ENCODE measurements at places on chromosomes 7 and 10.

DNA sequence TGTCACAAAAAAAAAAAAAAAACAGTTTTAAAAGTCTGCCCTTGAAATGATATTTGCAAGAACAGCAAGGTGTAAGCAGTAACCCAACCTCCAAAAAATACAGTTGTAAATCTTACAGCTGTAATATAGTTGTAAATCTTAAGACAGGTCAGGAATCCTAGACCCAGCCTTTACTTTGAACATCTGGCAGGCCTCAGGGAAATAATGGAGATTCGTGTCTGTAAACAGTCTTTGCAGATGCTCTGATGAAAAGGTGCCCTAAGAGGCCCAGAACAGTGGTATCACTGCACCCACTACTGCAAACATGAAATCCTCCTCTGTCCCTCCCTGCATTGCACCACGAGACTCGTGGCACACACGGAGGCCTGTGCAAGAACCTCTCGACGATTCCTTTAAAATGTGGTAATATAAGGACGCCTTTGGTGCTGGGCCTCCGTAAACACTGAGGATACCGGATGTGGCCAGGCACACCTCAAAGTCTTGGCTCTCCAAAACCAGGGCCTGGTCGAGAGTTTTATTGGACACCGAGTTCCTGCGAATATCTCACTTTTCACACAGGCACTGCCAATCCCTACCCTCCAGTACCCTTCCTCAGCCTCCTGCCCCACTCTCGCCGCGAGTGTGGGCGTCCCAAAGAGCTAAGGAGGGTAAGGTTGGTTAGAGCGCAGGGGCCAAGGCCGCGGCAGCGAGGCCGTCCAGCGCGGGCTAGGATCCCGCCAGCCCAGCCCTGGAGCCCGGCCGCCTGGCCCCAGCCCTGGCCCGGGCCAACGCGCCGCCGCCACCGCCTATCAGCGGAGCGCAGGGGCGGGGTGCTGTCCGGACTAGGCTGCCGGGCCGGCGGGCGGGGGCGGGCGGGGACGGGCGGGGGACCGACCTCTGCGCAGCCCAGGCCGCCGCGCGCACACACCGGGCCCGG lies at the start of gene REEP3:
Gene REEP3, plus strand, starts transcription at position 902 of the 916 bp plus-strand sequence. CDS start 145 bp downstream, outside the sequence.
- no peak for DNase-seq

GRCh38 chr7:120436487-120437060 lies 163.6 kb downstream of the KCND2 start:
- DNase-seq = no peak

DNA sequence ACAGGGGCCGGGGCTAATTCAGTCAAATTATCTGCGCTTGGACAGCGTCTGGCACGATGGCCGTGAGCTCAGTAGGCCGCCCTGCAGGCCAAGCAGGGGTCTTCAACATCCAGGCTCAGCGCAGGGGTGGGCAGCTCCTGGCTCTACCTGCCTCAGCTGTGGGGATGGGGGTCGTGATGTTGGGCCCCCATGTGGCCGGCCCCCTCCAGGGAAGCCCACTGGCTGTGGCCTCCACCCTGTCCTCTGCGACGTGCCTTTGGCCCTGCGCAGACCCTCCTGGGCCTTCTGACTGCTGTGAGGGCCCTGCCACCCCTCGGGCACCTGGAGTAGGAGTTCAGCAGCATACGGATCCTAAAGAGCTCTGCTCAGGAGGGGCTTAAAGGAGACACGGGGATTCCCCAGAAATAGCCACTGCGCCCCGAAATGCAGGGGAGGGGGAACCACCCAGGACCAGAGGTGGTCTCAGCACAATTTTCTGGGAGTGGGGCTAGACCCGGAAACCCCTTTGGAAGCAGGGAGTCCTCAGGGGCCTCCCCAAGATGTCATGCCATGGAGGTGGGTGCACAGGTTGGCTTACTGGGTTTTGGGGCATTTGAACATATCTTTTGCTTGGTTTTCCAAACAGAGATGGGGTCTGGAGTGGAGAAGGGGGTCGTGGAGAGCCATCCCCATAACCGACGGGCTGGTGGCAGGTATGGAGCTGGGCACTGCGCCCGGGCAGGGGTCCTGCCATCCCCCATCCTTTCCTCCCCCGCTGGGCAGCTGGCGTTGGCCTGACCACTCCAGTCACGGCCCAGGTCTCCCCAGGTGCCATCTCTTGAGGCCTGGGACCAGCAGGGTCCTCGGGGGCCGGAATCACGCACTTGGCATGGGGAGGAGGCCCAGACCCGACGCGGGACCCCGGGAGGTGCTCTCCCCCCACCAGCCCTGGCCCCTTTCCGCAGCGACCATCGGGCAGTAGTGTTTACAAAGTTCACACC lies 4.0 kb upstream of the ADAP1 start:
- no peak for DNase-seq

- DNase-seq = no peak
Observed at GRCh38 chr7:42103456-42103855, 133.6 kb downstream of the GLI3 start.

DNA sequence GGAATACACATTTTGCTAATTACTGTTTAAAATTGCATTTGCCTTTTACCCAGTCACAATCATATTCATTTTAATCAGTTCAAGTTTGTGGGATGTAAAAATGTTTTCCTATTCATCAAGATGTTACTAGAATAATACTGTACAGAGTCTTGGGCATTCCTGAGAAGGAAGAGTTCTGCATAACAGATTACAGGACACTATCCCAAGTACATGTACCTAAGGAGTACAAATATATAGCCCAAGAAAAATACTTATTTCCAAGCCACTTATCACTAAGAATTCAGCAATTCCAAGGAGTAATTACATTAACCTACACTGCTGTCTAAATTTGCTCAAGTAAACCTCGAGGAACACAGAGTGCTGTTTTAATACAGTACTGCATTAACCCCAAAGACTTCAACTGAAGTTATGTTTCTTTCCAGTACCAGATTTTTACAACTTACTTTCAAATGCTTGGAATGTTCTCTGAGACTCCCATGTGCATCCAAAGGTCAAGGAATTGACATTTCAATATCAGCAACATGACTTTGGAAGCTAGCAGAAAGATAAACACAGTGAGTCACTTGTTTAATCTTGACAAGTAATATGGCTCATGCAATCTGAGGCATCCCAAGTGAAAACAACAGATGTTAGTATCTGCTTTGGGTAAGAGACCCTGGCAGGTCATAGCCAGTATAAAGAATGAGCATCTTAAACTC lies 125.4 kb upstream of the BET1 start:
- DNase-seq = no peak

GRCh38 chr10:96292971-96293920 lies 11.0 kb upstream of the DNTT start:
- DNase-seq = no peak

- no peak for DNase-seq
Observed at GRCh38 chr10:93406364-93407145, 75.6 kb downstream of the MYOF start.

DNA sequence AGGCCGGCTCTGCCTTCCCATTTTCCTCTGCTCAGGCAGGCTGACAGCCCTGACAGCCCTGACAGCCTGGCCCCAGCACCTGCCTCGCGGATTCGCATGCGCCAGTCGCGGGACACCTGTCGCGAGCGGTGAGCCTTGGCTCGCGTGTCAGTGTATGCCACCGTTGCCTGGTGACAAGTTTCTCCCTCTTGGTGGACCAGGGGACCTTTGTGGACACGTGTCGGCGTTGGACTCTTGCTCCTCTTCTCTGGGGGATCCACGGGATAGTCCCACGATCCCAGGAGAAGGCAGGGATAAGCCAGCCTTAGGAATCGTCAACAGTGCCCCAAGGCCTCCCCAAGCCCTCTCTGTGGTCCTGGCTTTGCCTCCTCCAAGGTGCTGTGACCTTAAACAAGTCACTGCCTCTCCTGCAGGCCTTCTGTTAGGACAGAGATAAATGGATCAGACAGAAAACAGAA lies 18.1 kb upstream of the ZNF273 start:
- DNase-seq = no peak

- DNase-seq = no peak
Observed at GRCh38 chr10:1210667-1211066, 154.5 kb downstream of the WDR37 start.

DNA sequence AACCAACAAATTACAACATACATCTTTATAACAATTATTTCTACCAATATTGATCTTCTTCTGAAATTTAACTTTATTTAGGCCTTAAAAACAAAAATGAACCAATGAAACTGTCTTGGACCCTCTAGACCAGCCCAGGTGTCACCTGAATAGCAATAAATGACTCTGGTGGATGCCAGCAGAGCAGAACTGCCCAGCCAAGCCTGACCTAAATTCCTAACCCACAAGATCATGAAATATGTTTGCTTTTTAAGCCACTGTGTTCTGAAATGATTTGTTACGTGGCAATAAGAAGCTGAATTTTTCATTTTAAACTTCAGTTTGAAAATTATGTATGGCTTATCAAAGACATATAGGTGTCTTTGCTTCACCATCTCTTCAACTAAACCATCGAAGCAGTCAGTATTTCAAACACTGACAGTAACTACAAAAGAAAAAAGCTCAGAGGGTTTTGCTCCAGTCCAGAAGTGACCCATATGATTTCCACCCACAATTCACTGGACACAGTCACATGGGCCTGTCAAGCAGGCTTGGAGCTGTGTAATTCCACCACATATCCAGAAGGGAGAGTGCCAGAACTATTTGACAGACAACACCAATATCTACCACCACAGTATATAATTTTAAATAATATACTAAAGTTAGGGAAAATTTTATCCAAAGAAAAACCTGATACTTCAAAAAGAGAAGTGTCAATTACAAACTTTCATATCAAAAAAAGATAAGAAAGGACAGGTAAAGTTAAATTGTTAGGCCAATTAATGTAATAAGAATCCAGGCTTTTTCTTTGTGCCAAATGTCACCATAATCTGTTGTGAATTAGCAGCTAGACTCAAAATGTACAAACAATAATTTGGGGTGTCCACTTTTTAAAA lies 94.5 kb downstream of the KMT2C start:
- no peak for DNase-seq

DNA sequence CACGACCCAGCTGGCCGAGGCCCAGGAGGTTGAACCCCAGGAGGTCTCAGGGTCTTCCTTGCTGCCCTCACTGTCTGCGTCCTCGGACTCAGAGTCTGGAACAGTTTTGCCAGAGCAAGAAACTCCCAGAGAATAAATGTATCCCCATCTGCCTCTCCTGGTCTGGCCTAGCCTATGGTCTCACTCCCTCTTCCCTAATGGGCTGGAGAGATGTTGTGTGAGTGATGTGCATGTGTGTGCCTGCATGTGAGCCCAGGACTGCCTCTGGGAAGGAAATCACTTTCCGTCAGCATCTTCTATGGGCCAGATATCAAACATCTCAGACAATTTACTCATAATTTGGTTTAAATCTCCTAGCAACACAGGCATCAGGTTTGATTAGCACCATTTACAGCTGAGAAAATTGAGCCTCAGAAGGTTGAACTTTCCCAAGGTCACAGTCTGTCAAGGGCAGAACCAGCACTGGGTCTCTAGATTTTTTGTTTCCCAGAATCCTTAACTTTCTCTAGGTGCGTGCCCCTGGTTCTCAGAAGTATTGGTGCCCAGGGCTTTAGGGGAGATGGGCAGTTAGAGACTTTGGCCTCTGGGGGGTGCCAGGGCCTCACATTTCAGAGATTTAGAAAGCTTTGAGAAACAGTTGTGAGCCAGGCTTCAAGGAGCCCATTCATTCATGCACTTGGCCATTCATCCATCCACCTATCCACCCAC lies 4.9 kb downstream of the TMEM270 start:
- DNase-seq = no peak

GRCh38 chr10:29140151-29140550 lies 148.7 kb upstream of the LYZL1 start:
- DNase-seq = no peak

- no peak for DNase-seq
Observed at GRCh38 chr7:145497911-145498525, 618.6 kb upstream of the CNTNAP2 start.

- DNase-seq = no peak
Observed at GRCh38 chr10:101611096-101611905, 23.2 kb downstream of the DPCD start.

- peak; percentile 75 for DNase-seq
Observed at GRCh38 chr10:114043532-114044246, at the start of gene ADRB1. Gene ADRB1 (plus strand): TSS chr10:114043866. CDS start chr10:114044133, 267 bp downstream.

DNA sequence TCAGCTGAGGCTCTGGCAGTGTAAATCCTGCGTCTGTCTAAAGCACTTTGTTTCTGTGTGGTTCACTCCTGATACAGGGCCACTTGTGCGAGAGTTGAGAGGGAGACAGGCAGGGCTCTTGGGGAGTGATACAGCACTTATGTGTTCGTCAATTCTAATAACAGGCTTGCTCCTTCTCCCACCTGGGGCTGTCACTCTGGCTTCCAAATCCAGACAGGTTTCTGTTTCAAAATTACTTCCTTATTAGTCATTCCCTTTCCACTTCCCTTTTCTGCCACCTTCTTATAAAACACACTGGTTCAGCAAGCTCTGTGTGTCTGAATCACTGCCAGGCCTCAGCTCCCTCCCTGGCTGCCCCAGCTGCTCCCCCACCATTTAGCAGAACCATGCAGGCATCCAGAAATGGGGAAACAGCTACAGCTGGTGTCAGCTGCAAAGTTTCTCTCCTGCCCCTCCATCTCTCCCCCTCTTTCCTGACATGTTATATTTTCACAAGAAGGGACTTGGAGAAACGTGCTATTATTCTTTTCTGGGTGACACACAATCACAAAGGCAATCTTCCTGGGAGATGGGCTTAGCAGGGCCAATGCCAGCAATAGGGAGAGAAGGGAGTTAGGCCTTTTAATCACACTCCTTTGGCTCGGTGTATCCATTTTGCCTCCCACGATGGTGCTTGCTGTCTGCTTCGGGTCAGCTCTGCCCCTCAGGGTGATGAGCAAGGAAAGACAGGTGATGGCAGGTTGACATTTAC lies 58.4 kb upstream of the ZNRF2 start:
- DNase-seq = peak; percentile 81

Data from CD4-positive, alpha-beta T cell treated with Interleukin-15 for 1 hour (primary cell).